Occipital lobe (tissue), 3 donors: ENCODE measurements at places on chromosomes 1 and 21.

- DNase-seq = no peak
Measured at GRCh38 chr1:11316701-11317100, 43.7 kb downstream of the UBIAD1 start.

GRCh38 chr21:35007348-35007747 lies 41.8 kb downstream of the RUNX1 start:
- no peak for DNase-seq

DNA sequence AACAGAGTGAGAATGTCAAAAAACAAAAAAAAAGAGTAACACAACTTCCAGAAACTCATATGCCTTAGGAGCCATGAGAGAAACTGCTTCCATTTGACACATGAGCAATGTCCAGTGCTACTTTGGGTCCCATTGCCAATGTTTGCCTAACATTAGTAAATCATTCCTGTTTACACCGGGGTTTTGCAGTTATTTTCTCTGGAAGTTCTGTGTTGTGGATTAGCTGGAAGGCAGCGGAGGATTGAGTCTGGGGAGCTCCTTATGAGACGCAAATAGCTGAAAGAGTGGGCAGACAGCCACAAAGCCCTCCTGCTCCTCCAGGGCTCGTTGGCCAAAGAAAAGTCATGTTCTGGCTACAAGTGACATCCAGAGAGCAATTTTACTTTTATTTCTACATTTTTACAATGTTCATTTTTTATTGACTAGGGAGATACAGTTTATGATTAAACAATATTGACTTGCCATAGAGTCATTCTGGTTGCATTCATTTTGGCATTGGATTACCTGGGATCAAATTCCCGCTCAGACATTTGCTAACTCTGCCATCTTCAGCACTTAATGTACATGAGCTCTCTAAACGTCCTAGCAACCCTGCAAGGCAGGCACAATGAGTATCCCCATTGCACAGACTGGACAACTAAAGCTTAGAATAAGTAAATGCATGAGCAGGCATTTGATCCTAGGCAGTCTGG lies 66.4 kb upstream of the GALNT2 start:
- no peak for DNase-seq

DNA sequence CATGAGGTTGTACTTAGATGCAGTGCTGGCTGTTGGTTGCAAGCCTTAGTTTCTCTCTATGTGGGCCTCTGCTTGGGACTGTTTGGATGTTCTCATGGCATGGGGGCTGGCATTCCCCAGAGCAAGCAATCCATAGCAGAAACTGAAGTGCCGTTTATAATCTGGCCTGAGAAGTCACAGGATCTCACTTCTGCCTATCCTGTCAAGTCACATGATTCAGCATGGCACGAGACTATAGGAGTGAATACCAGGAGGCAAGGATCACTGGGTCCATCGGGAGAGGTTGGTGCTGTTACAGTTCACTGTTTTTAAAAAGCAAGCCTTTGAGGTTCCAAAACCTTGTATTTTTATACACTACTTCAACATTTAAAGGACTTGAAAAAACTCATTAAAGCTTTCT lies 16.7 kb downstream of the COLGALT2 start:
- no peak for DNase-seq

DNA sequence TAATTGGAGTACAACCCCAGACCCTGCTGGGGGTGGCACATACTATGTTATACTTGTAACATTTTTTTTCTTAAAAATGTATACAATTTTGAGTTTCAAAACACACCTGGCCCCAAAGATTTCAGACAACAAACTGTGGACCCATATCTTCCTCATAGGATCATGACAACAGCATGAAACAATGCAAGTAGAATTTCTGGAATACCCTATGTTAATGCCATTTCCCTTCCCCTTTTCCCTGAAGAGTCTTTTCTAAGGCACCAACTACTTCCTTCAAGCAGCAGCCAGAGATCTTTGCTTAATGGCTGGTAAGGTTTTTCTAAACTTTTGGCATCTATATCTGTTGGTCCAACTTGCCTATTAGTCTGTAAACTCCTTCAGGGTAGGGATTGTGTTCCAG lies 99.9 kb upstream of the SERBP1 start:
- DNase-seq = no peak

DNA sequence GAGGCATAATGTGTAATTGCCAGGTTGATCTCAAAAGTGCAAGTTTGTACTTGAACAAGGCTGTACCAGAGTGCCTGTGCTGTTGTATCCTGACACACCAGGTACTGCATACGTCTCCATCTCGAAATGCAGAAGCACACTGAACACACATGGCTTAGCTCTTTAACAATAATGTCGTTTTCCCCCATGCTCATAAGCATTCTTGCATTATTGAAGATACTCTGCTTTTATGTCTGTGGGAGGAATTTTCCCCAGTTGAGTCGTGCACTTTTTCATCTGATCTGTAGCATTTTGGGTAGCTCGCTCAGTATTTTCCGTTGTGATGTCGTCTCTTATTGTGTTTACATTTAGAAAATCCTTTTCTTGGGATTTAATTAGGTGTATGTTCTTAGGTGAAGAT lies 98.7 kb downstream of the PCBP3 start:
- DNase-seq = no peak

- no peak for DNase-seq
Measured at GRCh38 chr21:26534517-26534916, 38.6 kb downstream of the CYYR1 start.

DNA sequence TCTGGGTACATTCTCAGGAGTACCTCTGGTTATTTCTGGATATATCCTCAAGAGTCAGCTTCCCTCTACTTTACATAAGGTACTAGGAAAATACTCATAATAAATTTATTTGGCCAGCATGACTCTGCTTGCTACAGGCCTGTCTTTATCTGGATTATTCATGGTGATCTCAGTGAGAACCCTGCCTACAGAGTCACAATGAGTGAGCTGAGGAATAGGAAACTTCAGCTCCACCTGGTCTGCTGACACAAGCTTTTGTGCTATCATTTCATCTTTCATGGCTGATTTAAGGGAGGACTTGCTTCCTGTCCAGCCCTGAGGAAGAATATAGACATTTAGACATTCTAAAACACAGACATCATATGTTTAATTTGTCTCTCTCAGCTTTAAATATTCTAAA lies 19.5 kb upstream of the SUCO start:
- no peak for DNase-seq

DNA sequence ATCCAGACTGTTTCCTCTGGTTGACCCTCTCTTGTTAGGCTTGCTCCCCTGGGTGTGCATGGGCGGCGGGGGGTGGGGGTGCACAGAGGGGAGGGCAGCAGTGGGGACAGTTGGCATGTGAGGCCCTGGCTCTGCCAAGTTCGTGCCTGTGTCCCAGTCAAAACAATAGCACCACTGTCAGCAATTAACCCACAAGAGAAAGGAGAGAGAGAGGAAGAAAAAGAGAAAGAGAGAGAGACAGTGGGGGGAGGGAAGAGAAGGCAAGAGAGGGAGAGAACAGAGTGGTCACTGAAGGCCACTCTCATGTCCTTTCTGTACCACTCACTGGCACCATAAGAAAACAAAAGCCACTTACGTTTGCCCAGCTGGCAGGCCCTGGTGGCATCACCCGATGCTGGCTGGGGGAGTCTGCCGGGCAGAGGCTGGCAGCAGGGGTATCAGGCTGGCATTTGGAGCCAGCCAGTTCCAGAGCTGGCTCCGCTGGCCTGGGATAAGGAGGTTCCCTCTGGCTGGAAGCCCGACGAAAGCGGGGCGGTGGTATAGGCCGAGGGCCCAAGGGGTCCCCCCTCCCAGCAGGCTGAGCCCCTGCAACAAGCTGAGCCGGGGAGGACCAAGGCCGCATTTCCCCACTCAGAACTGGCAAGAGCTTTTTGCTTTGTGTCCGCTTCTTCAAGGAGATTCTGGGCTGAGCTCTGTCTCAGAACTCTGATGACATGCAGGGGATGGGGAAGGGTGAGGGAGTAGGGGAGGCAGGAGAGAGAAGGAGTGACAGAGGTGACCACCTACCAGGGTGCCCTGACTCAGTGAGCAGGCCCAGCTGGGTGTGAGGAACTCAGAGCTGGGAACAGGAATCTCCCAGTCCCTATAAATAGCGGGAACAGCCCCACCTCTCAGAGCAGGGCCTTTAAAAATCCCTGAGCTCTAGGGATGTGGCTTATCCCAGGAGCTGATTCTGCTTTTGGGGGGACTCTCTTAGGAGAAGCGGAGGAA lies 27.9 kb downstream of the PIK3C2B start:
- DNase-seq = peak; percentile 89

GRCh38 chr21:35028451-35028978 lies 20.6 kb downstream of the RUNX1 start:
- DNase-seq = no peak

- no peak for DNase-seq
Measured at GRCh38 chr1:54894271-54894670, 7.3 kb upstream of the DHCR24 start.

DNA sequence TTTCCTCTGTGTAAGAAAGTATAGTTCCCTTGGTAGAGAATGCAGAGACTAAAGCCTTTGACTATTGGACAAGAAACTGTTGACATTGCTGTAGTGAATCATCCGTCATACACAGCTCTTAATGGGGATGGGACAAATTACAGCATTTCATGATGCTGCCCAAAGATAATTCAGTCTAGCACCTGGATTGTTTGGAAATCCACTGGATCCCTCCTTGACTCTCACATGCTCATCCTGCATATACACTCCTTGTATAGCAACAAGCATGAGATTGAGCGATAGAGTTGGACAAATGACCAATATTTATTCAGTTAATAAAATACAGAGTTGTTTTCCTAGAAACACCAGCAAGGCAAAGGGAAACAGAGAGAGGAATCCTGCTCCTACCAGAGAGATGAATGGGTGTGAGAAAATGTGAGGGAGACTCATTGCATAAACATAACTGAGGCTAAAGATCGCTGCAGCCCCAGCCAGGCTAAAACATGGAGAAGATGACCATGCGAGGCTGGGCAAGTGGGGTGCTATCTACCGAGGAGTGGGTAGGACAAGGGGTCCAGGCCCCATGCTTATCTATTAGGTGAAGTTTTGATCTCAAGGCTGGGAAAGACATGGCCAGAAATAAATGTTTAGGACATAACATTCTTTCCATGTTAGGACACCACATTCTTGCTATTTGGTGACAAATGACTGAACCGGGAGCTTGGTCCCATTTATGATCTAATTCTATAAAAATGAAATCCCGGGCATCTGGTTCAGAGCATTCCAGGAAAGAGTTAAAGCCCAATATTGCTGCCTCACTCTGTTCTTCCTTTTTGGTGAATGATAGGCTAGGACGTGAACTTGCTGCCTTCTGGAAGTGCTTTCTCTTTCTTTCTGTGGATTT lies 153.2 kb downstream of the TGFB2 start:
- no peak for DNase-seq

DNA sequence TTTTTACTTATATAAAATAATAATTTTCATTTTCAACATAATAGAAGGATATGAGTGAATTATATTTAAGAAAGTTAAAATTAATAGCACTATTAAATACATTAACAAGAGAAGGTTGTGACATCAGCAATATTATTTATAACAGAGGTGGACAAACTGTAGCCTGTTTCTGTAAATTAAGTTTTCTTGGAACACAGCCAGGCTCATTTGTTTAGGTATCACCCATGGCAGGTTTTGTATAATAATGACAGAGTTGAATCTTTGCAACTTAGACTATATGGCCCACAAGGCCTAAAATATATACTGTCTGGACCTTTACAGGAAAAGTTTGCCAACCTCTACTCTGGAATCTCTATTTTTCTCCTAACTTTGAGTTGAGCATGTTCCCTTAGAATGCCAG lies 42.8 kb upstream of the CACYBP start:
- no peak for DNase-seq
